ENCODE measurements at places on chromosomes 1 and 21.

GRCh38 chr1:118077331-118078045 is 107.5 kb downstream of the SPAG17 start:
- DNase-seq, result no peak

DNA sequence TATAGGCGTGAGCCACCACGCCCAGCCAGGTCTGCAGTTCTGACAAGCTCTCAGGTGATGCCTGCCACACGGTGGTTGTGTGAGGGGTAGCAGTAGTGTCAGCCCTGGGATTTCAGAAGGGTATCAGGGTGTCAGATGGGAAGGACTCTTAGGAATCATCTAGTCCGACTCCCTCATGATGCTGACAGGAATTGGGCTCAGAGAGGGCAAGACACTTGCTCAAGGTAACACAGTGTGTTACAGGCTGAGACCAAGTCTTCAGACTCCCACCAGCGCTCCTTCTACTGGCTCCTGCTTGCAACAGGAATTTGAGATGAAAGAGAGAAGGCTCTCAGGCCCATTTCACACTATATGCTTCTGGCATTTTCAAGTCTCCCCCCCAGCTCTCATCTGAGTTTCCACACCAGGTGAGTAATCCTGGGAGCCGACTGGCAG is 6.9 kb downstream of the HTR1D start:
- DNase-seq, result no peak

- no peak for DNase-seq
Observed at GRCh38 chr21:39121600-39122355, 61.5 kb downstream of the PSMG1 start.

DNA sequence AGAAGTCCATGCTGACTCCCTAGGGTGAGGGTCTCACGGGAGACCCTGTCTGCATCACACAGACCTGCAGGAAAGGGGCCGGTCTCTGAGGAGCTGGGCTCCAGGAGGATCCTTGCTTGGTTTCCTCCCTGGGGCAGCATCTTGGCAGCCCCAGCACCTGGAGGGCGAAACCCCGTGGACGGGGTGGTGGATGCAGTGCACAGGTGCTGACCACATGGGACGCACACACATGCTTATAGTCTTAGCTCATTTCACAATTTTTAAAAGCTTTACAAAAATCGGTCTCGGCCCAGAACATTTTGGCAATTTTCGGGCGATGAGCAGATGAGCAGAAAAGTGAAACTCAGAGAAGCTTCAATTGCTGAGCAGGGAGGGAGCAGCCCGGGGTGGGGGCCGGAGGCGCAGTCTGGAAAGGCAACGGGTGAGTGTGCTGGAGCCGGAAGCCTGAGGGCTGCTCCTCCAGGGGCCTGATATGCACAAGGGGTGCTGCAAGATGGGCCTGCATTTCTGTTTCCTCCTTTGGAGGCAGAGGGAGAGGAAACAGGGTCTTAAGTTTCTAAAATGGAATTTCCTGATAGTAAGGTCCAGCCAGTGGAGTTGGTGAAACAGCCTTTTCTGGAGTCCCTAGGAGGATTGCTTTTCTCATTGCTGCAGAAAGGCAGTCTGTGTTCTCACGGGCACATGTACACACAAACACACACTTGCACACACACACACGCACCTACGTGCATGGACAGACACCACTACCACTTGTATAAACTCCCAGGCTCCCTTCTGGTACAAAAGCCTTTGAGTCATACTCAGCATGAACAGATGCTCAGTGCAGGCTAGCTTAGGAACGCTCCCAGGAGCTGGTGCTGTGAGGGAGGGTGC is 60.6 kb downstream of the SCCPDH start:
- DNase-seq, result no peak

GRCh38 chr1:161172776-161173376 is 4.4 kb downstream of the B4GALT3 start:
- no peak for DNase-seq

DNA sequence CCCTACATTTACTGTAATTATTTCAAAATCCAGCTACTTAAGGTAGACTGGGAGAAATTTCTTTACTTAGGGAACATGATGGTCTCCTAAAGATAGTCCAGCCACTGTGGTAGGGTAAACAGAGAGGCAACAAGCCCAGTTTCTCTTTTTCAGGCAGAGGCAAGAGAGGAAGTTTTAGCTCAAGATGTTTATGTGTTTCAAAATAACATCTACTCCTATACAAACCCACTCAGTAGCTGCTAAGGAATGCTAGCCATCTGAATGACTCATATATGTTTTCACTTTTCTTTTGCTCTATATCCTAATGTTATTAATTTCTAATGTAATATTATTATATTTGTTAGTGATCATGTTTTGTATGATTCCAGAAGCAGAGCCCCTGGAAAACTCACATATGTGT is 856.6 kb downstream of the PLA2G4A start:
- DNase-seq, result no peak

GRCh38 chr1:150535511-150536287 is 13.5 kb upstream of the ADAMTSL4 start:
- DNase-seq, result no peak

All from stimulated activated CD8-positive, alpha-beta memory T cell treated with anti-CD3 and anti-CD28 coated beads, Interleukin-7, amount 100 ng/mL, for 24 hours (primary cell).